T-cell (primary cell): ENCODE measurements at places on chromosomes 2 and 18. TPM values are rescaled to one million over a fixed set of nuclear protein-coding genes. Genes with fewer than 3 reads are reported as not detected.

GRCh38 chr2:57180042-57180567, 866.5 kb upstream of the VRK2 start:
- DNase-seq: no peak

XIRP2 gene
- not detected for total RNA-seq

DNA sequence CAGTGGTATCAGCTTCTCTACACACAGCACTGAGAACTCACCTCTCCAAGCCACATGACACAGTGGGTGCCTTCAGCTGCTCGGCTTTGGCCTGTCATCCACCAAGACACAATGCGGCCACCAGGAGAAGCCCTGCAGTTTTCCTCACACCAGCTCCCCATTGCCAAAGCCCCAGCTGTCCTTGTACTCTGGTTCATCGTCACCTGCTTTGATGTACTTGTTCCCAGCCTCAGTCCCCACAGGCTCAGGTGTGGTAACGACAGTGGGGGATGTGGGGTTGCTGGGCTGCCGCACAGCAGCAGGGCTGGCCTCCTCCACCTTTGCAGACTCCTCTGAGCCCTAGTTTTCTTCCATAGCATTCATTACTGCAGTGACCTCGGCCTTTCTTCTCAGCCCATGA, 387.3 kb downstream of the MEIS1 start:
- no peak for DNase-seq

CCDC141 gene
- 26.3 TPM for total RNA-seq

FIGLA gene
- total RNA-seq: not detected

LONRF2 gene
- 0.29 TPM for total RNA-seq

DNA sequence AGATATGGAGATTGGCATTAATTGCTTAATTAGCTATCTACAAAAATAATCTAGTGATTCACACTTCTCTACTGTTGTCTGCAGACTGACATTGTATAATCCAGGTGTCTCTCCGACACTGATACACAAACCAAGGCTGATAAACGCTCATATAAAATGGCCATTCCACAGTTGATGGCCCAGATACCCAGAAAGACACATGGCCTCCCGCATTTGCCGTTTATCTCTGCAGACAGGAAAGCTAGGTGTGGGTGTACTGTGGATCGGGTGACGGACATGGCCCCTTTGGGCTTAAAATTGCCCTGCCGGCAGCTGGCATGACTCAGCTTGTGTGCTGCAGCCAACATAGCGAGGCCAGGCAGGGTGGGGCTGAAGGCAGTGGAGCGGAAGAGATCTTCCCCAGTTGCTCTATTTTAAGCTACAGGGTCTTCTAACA, 18.5 kb downstream of the PMAIP1 start:
- DNase-seq: no peak

DNA sequence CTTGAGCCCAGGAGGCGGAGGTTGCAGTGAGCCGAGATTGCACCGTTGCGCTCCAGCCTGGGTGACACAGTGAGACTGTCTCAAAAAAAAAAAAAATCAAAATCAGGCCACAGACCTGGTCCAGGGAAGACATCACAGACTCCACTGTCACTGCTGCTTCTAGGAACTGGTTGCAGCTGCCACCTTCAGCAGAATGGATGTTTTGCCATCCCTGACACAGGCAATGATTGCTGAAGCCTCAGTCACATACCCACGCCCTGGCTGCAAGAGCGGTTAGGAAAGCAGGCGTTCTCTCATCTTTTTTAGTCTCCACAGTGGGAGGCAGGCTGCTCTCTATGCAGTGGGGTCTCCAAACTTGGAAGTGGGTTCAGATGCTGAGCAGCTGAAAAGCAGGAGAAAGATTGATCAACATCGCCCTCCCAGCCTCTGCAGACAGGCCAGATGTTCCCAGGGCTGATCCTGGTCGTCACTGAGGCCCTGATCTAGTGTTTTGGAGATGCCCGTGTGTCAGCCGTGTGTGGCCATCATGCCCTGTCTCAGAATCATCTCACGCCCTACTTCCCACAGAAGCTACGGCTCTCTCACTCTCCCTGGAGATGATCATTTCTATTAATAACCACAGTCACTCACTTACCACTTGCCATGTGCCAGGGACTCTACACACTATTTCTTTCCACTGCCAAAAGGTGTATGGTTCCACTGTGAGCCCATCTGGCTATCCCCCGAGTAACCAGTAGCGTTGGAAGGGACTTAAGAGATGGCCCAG, 91.8 kb downstream of the PLB1 start:
- DNase-seq: no peak

DNA sequence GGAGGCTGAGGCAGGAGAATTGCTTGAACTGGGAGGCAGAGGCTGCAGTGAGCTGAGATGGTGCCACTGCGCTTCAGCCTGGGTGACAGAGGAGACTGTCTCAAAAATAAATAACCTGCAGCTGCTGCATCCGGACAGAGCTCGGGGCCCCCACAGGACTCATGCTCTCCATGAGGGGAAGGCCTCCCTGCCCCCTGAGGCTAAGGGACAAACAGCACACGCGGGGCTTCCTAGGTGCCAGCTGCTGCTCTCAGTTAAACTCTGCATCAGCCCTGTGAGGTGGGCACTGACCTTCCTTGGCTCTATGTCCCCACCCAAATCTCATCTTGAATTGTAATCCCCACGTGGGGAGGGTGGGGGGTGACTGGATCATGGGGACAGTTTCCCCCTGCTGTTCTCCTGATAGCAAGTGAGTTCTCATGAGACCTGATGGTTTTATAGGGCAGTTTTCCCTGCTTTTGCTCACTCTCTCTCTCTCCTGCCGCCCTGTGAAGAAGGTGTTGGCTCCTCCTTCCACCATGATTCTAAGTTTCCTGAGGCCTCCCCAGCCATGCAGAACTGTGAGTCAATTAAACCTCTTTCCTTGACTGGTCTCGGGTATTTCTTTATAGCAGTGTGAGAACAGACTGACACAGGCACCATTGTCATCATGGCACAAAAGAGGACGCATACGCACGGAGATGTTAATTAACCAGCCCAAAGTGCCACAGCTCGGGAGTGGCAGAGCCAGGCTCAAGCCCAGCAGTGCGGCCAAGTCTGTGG, 49.9 kb upstream of the TAF1B start:
- no peak for DNase-seq

HOXD12 gene
- total RNA-seq: not detected

- no peak for DNase-seq
Observed at GRCh38 chr2:225534697-225535096, 135.2 kb downstream of the NYAP2 start.
